ENCODE measurements at places on chromosomes 3 and 15.

DNA sequence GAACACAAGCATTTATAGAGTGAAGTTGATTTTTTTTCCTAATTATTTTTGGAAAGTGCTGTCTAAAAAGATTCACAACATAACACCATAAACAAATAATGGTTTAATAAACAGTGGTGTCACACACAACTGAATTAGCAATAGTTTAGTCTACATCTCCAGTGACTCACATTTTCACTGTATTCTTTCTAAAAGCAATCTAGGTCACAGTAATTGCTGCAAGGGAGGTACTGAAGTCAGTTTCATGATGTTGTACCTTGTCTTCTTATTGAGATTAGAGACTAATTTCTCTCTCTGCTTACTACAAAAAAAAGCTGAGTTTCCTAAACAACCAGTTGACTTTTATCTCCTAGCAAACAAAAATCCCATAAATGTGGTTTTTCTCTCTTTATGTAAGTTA lies 29.6 kb downstream of the PLSCR4 start:
- DNase-seq: no peak

GRCh38 chr3:123424999-123425712 lies 23.7 kb downstream of the ADCY5 start:
- no peak for DNase-seq

GRCh38 chr3:122508135-122508914 lies 6.4 kb downstream of the KPNA1 start:
- DNase-seq: no peak

DNA sequence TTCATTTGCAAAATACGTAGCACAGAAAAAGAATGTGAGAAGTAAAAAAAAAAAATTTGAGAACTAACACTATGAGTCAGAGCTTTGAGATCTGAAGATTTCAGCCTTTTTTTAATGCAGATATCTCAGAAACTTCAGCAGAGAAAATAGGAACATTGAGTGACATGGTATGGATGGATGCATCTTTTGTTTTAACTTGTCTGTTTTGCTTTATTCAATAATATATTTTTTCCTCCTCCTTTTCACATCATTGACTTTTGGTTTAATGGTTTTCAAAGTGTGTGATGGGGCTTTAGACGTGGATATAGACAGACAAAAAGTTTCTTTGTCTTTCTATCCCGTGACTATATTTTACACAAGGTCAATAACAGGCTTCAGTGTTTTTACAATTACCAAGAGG lies 426.7 kb upstream of the FRG2C start:
- no peak for DNase-seq

GRCh38 chr15:90042356-90042755 lies 41.2 kb downstream of the ZNF710 start:
- DNase-seq: no peak
